ENCODE measurements at places on chromosomes 1 and 21.

GRCh38 chr1:112328600-112328999, 67.4 kb upstream of the CTTNBP2NL start:
- no peak for DNase-seq

DNA sequence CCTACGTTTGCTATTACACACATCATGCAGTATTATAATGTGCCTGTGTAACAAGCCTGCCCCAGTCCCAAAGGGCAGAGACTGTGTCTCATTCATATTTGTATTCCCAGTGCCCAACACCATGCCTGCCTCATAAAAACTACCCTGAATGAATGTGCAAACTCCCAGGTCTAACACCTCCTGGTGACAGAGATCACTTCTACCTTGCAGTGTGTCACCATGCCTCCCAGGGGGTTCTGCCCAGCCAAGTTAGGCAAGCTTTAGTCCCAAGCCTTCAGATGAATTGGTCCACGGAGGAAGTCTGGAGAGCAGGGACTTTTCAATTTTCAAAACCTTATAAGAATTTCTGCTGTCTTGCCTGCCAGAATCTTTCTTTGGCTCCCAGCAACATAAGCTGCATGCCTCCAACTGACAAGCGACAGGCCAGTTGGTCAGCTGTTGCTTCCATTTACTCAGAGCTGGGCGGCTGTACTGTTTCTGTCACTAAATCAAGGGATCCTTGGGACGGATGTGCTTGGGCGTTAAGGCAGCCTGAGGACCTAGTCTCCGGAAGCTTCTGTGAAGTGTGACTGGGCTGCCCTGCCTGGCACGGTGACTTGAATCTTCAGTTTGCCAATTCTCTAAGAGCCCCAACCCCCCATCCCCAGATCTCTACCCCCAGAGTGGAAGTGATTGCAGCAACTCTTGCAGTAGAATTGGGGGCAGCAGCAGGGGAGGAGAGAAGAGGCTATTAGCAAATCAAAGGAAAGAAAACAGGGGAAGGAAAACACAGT, 1.2 kb downstream of the RXRG start:
- DNase-seq, result no peak

DNA sequence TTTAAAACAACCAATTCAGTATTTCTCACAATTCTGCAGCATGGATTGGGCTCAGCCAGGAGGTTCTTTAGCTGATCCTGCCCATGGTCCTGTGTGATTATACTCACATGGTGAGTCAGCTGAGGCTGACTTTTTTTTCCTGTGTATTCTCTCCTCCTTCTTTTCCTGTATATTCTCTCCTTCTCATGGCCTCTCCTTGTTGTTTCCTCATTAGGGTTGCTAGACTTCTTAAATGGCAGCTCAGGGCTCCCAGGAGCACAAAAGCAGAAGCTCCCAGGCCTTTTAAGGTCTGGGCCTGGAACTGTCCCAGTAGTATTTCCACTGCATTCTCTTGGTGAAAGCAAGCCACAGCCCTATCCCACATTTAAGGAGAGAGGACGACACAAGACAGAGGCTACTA, 26.8 kb downstream of the VANGL1 start:
- DNase-seq, result no peak

GRCh38 chr1:155070158-155070621, 6.7 kb downstream of the EFNA4 start:
- DNase-seq, result no peak

DNA sequence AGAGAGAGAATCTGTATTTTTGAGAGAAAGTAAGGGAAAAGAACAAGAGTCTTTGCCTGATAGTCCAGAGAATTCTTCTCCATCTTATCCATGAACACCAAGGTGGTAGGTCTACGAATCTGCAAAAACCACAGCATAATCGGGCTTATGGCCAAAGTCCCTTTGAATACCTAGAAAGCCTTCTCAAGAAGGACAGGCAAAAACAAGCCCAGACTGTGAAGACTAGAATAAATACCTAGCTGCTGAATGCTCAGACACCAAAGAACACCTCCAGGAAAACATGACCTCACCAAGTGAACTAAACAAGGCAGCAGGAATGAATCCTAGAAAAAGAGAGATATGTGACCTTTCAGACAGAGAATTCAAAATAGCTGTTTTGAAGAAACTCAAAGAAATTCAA, 79.2 kb downstream of the HFM1 start:
- no peak for DNase-seq

DNA sequence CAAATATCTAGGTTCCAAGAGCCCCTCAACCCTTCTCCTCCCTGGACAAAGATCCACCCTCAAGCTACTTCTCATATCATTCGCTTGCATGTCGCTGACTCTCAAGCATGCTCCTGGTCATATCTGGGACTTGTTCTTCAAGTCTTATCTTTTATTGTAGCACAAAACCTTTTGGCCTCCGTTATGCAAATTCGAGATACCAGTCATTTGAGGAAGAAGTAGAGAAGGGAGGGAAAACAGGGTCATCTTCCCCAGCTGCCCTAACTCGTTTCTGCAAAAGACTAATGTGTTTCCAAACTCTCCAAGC, 63.8 kb upstream of the ETS2 start:
- no peak for DNase-seq

DNA sequence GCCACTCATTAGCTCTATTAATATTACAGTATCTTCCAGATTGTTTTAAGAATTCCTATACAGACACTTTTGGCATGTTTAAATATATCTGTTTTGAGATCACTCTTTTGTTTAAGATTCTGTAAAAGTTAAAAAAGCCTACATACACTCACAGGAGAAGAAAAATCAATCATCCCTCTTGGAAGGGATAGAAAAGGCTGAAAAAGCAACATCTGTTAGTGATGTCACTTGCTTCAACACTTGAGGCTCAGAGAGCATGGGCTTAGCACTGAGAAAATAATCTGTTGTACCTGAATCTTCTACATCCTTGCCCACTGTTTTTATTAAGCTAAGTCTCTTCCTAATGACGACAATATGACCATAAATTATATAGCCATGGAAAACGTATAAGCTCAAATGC, 127.0 kb downstream of the ZP4 start:
- no peak for DNase-seq

- DNase-seq, result no peak
These were observed 49.9 kb upstream of the GUCA2A start for GRCh38 chr1:42214447-42214871.

- DNase-seq, result no peak
These were observed 349 bp upstream of the GPN2 start for GRCh38 chr1:26890467-26890796.

GRCh38 chr21:31580866-31581276, 78.6 kb upstream of the SOD1 start:
- no peak for DNase-seq

- DNase-seq, result no peak
These were observed 37.6 kb downstream of the ALG6 start for GRCh38 chr1:63405021-63405420.

DNA sequence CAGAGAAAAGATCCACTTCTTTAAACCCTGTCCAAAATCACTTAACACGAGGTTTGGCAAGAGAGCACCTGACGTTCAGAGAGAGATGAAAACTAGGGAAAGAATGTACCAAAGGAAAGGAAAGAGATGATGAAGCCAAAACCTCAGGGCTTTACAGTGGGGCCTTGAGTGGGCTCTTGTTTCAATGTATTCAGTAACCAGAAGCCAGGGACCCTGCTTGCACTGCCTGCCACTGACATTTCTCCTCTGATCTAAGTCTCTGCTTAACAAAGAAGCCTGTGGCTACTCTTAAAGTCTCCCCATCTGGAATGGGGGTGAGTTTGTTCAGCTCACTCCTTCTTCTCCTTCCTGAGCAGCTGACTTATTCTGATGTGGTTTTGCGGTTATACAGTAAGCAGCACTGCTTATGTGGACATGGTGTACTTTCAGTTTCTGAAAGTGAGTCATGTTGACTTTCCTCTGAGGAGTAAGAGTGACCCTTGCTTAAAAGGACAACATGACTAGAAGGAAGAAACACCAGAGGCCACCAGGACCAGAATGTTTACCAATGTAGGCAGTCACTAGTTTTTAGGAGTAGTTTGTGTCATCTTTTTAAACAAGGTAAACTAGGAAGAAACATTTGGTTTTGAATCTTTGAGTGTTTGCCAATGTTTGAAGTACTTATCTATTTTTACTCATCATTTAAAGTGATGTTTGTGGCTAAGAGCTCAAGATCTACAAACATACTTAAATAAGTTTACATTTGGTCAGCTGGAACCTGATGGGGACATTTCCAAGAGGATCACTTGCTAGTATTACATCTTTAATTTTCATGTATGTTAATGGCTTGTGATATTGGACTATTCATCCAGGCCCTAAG, 87.4 kb downstream of the FASLG start:
- DNase-seq, result no peak

DNA sequence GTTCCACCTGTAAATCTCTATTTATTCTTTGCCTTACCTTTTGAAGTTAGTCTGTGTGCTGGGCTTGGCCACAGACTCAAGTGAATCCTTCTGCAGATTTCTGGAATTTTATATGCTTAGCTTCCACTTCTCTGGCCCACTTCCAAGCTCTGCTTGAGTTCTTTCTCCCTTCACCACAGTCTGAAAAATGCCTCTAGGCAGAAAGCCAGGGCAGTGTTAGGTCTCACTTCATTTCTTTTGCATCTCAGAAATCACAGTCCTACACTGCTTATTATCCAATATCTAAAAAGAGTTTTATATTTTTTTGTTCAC, 48.9 kb downstream of the INKA2 start:
- no peak for DNase-seq

- peak; percentile 30 for DNase-seq
These were observed 486 bp downstream of the SLC27A3 start for GRCh38 chr1:153775458-153776327.

DNA sequence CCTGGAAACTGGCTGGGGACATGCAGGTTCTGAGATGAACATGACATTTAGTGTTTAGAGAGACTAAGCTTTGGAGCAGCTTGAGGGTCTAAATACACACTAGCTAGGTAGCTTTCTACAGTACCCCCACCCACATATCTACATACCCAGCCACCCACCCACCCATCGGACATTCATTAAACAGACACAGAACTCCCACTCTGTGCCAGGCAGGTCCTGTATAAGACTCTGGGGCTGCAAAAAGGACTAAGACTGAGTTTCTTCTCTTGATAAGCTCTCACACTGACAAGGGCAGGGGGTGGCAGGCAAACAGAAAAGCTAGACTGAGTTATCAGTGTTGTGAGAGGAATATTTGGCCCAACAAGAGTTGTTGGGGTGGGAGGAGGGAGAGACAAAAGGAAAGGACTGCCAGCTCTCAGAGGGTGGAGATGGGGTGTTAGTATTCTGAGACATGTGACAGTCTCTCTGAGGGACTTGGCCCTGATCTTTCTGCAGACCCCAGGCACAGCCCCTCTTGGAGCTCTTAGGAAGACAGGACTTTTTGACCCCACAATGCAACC, 6.8 kb downstream of the MAP7D1 start:
- DNase-seq, result no peak

GRCh38 chr21:46437096-46437498, 21.6 kb upstream of the DIP2A start:
- DNase-seq, result no peak

GRCh38 chr21:42315296-42315891, at the start of gene TFF3:
TSS of gene TFF3 (minus strand) at chr21:42315409. CDS start at chr21:42315374, 35 bp downstream.
- peak; percentile 99 for DNase-seq

GRCh38 chr1:43227143-43227764, 42.5 kb upstream of the TMEM125 start:
- DNase-seq, result peak; percentile 35

GRCh38 chr1:1100296-1100695, 15.6 kb downstream of the C1orf159 start:
- DNase-seq, result no peak

DNA sequence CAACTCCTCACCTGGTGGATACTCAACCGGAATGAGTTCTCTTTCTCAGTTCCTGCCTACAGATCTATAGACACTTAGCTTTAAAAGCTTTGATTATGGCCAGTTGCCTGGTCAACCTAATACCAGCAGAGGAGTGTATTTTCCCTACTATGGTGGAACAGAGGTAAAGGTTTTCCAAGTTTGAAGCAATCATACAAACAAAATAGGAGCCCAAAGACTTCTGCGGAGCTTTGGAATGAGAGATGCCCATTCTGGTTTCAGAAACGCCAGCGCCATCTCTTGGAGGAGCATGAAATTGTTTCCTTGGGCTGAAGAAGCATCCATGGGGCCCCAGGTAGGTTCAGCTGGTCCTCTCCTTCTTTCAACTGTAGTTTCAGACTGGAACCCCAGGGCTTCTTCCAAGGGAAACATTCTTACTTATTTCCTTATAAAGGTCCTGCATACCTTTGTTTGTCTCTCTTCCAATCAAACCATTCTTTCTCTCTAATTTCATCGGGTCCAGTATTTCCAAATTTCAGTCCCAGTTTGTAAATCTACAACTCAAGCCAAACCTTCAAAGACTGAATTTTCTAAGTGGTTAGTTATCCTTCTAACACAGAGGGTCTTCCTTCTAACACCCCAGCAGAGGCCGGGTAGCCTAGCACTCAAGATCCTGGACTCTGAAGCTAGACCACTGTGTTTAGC, 95.9 kb downstream of the KCNJ15 start:
- peak; percentile 33 for DNase-seq

DNA sequence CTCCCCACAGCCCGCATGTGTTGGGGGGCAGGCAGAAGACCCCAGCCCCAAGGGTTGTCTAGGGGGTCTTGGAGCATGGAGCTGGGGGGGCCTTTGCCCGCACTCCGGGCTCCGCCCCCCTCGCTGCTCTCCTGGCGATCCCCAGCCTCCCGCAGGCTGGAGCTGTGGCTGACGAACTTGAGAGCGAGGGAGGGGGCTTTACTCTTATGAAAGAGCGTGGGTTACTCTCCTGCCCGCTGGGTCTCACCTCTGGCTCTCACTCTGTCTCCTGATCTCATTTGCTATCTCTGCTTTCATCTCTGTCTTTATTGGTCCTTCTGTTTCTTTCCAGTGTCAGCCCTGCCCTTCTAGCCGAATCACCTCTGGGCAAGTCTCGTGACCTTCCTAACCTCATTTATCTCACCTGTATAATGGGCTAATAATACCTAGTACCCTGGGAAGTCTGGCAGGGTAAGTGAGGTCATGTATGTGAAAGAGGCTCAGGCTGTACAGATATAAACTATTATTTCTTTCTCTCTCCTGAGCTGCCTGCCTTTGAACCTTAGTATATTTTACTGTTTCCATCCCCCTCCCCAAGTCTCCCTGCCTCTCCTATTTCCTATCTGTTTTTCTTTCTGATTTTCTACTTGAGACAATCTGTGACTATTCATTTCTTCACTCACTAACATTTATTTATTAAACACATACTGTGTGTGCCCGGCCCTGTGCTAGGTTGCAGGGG, 731 bp downstream of the EFNA4 start:
- no peak for DNase-seq

GRCh38 chr1:195241066-195241465, 1367.2 kb downstream of the KCNT2 start:
- no peak for DNase-seq

- DNase-seq, result peak; percentile 68
These were observed 6.5 kb downstream of the KRTCAP2 start for GRCh38 chr1:155166471-155167165.

GRCh38 chr21:19237608-19238007, 834.0 kb upstream of the TMPRSS15 start:
- no peak for DNase-seq
